ENCODE measurements at places on chromosomes 16 and 17.

- no peak for DNase-seq
Measured at GRCh38 chr17:35044181-35044580, 19.3 kb downstream of the RFFL start.

DNA sequence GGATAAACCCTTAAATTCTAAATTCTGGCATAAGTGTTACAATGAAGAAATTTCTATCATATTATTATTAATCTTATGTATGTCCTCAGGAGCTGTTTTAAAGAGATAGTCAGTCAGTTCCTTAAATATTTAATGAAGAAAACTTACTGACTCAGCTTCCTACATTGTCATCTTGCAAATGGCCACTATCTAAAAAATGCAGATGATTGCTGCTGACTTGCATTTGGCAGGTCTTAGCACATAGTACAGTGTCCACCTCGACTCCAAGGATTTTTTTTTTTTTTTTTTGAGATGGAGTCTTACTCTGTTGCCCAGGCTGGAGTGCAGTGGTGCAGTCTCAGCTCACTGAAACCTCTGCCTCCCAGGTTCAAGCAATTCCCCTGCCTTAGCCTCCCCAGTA lies 55.1 kb upstream of the CORO6 start:
- no peak for DNase-seq

- DNase-seq, result no peak
Measured at GRCh38 chr17:80110447-80110812, 9.0 kb downstream of the GAA start.

- no peak for DNase-seq
Measured at GRCh38 chr16:86772671-86773353, 194.5 kb downstream of the FOXL1 start.

- DNase-seq, result no peak
Measured at GRCh38 chr16:18041864-18042834, 294.4 kb downstream of the NPIPA8 start.

DNA sequence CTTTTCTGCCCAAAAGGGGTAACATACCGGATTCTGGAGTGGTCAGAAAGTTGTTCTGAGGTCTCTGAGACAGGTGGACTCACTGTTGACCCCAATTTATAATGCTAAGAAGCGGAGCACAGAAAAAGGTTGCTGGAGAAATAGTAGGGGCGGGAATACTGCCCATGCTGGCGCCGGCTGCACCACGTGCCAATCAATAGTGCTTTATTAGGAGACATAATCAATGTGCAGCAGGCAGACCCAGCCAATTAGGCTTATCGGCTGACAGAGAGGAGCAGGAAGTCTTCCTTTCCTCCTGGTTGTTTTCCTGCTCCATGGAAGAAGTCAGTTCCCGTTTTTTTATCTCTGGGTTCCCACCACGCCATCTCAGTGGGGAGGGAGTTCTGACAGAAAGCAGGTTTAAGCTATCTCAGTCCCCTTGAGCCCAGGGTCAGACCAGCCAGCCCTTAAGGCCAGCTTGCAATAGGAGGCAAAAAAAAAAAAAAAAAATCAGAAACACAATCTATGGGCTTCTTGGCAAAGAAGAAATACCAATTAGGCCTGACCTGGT lies 68.2 kb upstream of the IRX6 start:
- no peak for DNase-seq

DNA sequence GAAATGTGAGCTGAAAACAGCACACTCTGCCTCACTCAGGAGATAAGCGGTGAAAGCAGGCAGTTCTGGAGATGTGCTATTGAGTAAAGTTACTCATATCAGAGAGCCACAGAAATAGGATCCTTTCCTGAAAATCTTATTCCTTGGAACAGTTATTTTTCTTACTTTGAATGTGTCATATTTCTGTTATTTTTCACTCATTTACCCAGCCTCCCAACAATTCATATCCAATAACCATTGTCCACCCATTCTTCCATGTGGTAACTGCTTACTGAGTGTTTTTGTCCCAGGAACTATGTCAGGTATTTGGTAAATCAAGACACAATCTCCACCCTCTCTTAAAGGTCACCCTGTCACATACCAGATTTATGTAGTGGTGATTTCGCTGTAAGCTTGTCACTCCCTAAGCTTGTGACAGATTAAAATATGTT lies 144.9 kb downstream of the PARN start:
- DNase-seq, result no peak

- peak; percentile 60 for DNase-seq
Measured at GRCh38 chr17:50272711-50273653, 1.3 kb upstream of the TMEM92 start.

- DNase-seq, result no peak
Measured at GRCh38 chr17:72760368-72760767, 332.1 kb downstream of the SLC39A11 start.

DNA sequence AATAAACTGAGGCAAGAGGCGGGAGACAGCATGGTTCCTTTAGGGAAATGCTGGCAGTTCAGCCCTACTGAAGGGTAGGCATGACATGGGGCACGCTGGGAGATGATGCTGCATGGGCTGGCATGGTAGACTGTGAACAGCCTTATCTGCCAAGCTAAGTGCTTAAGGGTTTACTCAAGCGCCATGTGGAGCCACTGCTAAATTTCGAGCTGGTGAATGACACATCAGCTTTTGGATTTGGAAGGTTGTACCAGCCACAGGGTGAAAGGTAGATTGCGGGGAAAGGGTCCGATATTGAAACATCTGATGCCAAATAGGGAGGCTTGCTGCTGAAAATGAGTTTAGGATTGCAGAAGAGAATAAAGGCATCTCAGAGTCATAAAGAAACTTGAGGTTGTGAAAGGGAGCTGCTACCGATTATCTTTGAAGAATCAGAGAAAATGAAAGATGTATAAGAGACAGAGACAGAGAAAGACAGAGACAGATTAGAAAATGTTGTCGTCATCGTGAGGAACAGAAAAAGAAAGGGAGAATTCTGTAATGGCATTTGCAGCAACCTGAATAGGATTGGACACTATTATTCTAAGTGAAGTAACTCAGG lies 16.3 kb downstream of the PIK3R5 start:
- no peak for DNase-seq

- no peak for DNase-seq
Measured at GRCh38 chr17:59914274-59914854, 21.4 kb downstream of the RPS6KB1 start.

GRCh38 chr17:14776791-14777190 lies 475.9 kb downstream of the HS3ST3B1 start:
- no peak for DNase-seq
